ENCODE measurements at places on chromosomes 16 and 17. TPM values are rescaled to one million over a fixed set of nuclear protein-coding genes. Genes with fewer than 3 reads are reported as not detected.

Gene JPH3
- total RNA-seq, result 0.12 TPM

Gene GAS7
- total RNA-seq, result 54.1 TPM

Gene CMIP
- total RNA-seq, result 77.4 TPM

- H3K27me3 ChIP-seq, result no peaks in the 10 kb centered on the region
- peak overlapping the region; percentile 93 for H3K27ac ChIP-seq
- H3K36me3 ChIP-seq, result no peaks in the 10 kb centered on the region
- peaks cover 24% of the 10 kb centered on the region for H3K4me1 ChIP-seq
Observed at GRCh38 chr17:35089586-35090296, 26.2 kb upstream of the RFFL start.

Gene ENPP7
- 0.18 TPM for total RNA-seq

Gene UMOD
- total RNA-seq, result not detected

Gene PLA2G10
- 7.1 TPM for total RNA-seq
